ENCODE measurements at places on chromosomes 2 and 18. TPM values are rescaled to one million over a fixed set of nuclear protein-coding genes. Genes with fewer than 3 reads are reported as not detected.
A peak's percentile ranks its signal among the peaks of the same experiment; 100 is the strongest.

DNA sequence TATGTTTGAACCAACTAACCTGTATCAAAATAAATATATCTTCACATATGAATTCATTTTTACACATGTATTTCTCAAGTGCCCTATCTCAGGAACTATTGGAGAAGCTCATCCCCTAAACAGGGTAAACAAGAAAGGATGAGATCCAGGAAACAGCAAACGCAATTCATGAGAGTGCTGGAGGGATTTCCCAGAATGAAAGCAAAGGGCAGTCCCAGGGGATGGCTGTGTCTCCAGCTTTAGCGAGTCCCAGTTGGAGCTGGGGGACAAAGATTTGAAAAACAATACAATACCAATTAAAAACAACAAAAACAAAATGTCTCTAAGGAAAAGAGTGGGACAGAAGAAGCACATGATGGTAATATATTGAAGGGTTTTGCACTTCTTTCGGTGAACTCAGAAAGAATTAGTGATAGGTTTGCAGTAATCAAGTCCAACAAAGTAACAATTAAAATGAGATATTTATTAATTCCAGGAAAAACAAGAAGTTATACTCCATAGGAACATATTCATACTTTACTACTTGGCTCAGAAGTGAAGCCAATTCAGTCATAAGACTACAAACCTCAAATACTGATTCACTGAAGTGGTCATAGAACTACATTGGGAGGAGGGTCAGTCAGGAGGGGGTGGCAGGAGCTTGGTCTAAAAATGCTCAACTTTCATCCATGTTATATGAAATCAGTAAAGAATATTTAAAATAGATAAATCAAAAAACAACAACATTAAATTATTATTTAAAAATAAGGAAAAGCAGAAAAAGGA is 73.1 kb upstream of the PDE1A start:
- DNase-seq: peak; percentile 33

GRCh38 chr2:166106431-166107015 is 21.3 kb downstream of the SCN1A start:
- DNase-seq: peak; percentile 23

DNA sequence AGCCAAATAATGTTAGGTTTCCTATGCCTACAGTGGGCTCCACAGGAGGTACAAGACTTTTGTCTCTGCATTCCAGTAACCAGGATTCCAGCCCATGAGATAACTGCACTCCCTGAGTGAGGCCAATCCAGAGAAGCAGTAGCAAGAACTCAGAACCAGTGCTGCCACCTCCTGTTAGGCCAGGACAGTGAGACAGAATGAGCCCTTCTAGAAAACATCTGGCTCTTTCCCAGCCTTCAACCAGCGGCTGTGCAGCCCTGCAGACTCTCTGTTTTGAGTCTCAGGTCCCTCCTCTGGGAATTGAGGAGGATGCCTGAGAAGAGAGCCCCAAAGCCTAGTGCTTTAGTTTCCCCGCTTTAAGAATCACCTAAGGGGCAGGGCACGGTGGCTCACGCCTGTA is 44.2 kb downstream of the ARID5A start:
- DNase-seq: no peak

GRCh38 chr2:224929512-224929911 is 112.8 kb downstream of the DOCK10 start:
- DNase-seq: no peak

The MZT2A gene
- 25.8 TPM for total RNA-seq

GRCh38 chr2:137002896-137003295 is 237.6 kb downstream of the THSD7B start:
- DNase-seq: no peak

The DSG1 gene
- total RNA-seq: not detected

The PDK1 gene
- 68.3 TPM for total RNA-seq

The AQP12B gene
- not detected for total RNA-seq

DNA sequence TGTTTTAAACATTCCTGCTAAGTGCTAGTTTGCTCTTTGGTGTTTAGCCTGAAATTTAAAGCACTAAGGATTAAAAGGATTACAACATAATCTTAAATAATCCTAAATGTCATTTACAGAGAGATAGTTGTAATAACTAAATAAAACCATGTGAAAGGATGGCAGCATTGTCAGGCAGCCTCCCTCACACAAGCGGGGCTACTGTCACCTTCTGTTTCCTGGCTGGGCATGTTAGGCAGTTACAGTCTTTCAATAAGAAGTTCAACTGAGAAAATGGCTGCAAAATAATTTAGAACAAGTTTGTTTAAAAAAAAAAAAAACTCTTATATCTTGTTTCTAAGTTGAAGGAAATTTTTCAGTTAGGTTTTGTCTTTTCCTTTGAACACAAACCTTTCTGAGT is 124.9 kb downstream of the ARHGAP15 start:
- DNase-seq: no peak

DNA sequence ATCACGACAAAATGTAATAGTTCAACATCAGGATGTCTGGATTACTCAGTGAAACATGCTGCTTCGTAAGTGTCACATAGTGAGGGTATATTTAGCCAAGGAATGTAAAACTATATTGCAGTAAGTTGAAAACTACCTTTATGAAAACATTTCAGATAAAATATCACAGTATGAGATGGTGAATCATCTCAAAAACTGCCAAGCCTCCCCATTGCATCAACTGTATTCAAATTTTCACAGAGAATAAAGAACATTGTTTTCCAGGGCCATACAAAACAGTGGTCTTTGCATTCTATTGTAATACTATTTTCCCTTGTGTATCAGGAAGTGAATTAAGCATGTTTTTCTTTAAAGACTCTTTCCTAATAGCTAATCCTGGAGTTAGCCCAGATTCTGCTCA is 47.6 kb upstream of the MSTN start:
- DNase-seq: peak; percentile 51

The ASPRV1 gene
- total RNA-seq: 0.28 TPM

GRCh38 chr2:50963734-50964133 is 68.2 kb downstream of the NRXN1 start:
- DNase-seq: no peak

The LONRF2 gene
- 0.54 TPM for total RNA-seq

DNA sequence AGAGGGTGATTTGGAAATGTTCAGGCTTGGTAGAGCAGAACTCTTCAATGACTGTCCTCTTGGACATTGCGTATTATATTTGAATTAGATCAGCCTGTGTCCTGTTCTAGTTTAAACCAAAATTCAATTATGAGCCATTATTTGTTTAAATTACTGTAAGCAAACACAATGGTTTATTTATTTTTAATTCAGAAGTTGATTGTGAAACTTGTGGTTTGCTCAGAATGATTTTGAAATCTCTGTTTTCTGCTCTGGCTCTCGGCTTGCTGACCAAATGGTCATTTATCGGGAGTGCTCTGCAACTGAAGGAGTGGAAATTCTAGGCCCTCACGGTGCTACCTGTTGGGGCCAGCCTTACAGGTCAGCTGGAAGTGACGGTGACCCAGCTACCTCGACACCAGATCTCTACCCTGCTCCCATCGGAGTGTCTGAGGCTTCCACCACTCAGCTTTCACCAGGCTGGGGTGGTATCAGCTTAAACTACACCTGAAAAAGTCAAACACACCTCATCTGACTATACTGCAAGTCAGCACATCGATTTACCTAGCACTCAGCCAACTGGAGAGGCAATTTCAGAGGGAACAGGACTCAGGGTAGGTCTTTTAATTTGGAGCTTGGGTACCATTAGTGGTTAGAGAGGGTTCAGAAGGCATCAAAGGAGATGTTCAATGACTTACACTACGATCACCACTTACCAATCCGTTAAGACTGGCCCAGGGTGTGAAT is 36.8 kb upstream of the GPD2 start:
- DNase-seq: peak; percentile 62

The IL1RN gene
- not detected for total RNA-seq

The DHX57 gene
- total RNA-seq: 24.4 TPM

- DNase-seq: no peak
Observed at GRCh38 chr18:45012286-45012685, 331.6 kb downstream of the SETBP1 start.

The ESPNL gene
- 1.4 TPM for total RNA-seq

GRCh38 chr2:98472961-98473746 is 28.5 kb downstream of the INPP4A start:
- DNase-seq: no peak

GRCh38 chr2:67526283-67526682 is 129.2 kb downstream of the ETAA1 start:
- DNase-seq: peak; percentile 90

The RALB gene
- 53.6 TPM for total RNA-seq

- peak; percentile 18 for DNase-seq
Observed at GRCh38 chr2:112216167-112216566, 38.7 kb downstream of the ZC3H8 start.

GRCh38 chr2:47796090-47796697 is 13.2 kb downstream of the MSH6 start:
- no peak for DNase-seq

DNA sequence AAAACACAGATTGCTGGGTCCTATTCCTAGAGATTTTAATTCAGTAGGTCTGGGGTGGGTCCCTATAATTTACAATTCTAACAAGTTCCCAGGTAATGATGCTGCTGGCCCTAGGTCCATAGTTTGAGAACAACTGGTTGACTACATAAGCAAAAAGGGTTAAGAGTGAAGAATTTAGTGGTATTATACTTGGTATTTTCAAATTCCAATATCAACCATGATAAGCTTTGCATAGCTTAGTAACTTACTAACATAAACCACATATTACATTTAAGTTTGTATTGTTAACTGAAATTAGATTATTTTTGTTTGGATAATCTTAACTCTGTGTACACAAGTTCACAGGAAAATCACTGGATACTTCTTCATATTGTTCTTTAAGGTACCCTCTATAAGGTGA is 862.9 kb upstream of the ACVR2A start:
- peak; percentile 24 for DNase-seq

DNA sequence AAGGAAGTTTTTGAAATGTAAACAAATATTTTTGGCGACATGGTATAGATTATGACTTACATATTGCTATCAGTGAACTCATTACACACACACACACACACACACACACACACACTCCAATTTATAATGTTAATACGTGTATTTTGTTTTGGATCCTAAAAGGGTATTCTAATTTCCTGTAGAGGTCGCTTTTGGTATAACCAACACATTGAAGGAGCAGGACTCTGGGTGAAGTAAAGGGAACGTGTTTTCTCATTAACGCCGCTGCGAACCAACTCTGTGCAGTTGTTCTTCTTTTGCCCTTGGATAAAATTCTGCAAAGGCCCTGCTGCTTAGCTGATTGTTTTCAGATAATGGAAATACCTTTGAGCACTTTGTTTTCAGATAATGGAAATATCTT is 190.4 kb downstream of the PMAIP1 start:
- DNase-seq: no peak

- no peak for DNase-seq
Observed at GRCh38 chr2:22377268-22377667, 1007.7 kb upstream of the KLHL29 start.

Data from IMR-90 (cell line).